ENCODE measurements at places on chromosomes 3 and 15.

GRCh38 chr3:13414040-13414729 is 5.9 kb downstream of the NUP210 start:
- DNase-seq, result no peak

DNA sequence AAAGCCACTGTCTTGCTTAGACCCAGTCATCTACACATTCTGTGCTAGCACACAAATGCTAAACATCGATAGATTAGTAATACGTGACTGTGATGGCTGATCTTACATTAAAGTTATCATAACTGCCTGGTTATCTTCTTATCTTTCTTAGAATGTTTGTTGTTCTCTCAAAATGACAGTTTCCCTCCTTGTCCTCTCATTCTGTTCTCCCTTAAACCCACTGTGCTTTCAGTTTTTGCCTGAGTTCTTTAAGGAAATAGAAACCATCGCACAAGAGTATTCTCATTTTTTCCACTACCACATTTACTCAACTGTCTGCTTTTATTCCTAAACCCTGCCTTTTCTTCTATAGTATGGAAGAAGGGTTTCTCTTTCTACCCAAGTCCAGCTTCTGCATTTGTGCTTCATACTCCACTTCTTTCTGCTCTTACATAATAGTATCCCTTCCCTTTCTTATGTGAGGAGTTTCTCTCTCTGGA is 17.1 kb downstream of the STX19 start:
- DNase-seq, result no peak

GRCh38 chr3:182818296-182818978 is 25.1 kb downstream of the ATP11B start:
- DNase-seq, result no peak

- no peak for DNase-seq
Observed at GRCh38 chr3:129051871-129052340, 8.7 kb upstream of the GP9 start.

DNA sequence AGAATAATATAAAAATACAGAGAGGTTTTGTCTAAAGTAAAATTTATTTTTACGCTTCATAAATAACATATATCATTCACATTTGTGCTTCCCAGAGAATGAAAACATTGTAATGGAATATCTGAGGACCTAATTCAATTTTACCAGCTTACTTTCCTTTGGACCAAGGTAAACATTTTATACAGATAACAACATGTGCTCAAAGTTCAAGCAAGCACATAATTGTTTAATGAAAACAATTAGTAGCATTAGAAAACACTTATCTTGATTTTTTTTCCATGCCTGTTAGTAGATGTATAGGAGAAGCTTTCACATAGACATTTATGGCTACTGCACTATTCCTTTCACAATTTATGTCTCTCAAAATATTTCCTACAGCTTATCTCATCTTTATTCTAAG is 400.0 kb downstream of the ZIC1 start:
- no peak for DNase-seq

DNA sequence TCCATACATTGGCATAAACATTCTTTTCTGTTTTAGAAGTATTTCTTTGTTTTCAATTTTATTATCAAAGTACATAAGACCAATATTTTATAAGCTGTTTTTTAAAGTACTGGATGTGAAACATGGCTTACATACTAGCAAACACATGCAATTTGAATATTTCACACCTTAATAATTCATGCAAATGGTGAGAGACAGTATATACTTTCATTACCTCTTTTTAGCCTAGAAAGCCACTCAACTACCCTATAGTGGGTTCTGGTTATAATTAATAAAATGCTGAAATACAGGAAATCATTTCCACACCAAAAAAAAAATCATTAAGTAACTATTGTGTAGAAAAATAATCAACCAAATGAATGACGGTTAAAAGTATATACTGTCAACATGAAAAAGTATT is 38.5 kb upstream of the MELTF start:
- no peak for DNase-seq

DNA sequence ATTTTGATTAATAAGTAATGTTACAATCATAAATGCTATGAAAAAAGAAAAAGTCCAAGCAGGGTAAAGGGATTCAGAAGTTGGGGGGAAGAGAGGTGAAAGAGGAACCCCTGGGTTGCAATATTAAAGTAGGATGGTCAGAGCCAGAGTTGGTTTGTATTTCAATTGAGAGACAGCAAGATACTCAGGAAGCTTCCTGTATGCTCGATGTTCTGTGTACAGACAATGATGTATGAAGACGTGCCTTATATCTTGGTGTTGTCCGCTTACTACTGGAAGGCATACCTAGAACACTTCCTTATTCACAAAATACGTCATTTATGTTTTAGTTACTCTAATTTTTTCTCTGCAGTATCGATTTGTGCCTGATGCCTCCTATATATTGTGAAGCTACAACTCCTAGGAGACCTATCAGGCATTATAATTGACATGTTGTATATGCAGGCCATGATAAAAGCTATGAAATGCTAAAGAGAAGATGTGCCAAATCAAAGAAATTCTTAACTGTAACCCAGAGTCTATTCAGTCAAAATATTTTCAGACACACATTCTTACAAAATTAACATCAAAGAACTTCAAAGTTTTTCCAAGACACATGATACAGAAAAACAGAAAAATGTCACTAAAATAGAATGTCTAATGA is 87.5 kb downstream of the TBL1XR1 start:
- no peak for DNase-seq

- DNase-seq, result peak; percentile 11
Observed at GRCh38 chr15:101615414-101615985, 36.7 kb downstream of the TM2D3 start.

- no peak for DNase-seq
Observed at GRCh38 chr3:45137656-45138181, 8.5 kb downstream of the CDCP1 start.

- DNase-seq, result no peak
Observed at GRCh38 chr15:93382200-93382820, 293.3 kb upstream of the RGMA start.

DNA sequence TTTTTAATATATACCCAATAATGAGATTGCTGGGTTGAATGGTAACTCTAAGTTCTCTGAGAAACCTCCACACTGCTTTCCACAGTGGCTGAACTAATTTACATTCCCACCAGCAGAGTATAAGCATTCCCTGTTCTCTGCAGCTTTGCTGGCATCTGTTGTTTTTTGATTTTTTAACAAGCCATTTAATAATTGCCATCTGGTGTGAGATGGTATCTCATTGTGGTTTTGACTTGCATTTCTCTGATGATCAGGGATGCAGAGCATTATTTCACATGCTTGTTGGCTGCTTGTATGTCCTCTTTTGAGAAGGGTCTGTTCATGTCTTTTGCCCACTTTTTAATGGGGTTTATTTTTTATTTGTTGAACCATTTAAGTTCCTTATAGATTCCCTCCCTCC is 75.0 kb upstream of the EPHB3 start:
- peak; percentile 28 for DNase-seq

- no peak for DNase-seq
Observed at GRCh38 chr3:46750555-46751038, 32.9 kb upstream of the PRSS50 start.

- no peak for DNase-seq
Observed at GRCh38 chr3:129965937-129966336, 8.6 kb upstream of the TRH start.

- DNase-seq, result no peak
Observed at GRCh38 chr15:35752134-35752466, 206.1 kb upstream of the DPH6 start.

- DNase-seq, result peak; percentile 76
Observed at GRCh38 chr3:13019243-13020095, 53.8 kb downstream of the IQSEC1 start.

GRCh38 chr3:94130690-94131089 is 67.8 kb downstream of the NSUN3 start:
- DNase-seq, result no peak

DNA sequence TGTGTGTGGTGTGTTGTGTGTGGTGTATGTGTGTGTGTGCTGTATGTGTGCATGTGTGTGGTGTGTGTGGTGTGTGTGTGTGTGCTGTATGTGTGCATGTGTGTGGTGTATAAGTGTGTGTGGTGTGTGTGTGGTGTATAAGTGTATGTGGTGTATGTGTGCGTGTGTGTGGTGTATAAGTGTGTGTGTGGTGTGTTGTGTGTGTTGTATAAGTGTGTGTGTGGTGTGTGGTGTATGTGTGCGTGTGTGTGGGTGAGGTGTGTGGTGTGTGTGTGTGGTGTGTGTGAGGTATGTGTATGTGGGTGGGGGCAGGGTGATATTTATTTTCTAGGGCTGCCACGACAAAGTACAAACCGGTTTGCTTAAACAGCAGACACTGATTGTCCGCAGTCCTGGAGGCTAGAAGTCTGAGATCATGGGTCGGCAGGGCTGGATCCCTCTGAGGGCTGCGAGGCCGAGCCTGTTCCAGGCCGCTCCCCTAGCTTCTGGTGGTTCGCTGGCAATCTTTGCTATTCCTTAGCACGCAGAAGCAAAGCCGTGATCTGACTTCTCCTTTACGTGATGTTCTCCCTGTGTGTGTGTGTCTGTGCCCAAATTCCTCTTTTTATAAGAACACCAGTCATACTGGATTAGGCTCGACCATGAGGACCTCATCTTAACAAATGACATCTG is 160.2 kb downstream of the XXYLT1 start:
- DNase-seq, result peak; percentile 15

GRCh38 chr3:44988073-44988472 is 12.0 kb downstream of the EXOSC7 start:
- no peak for DNase-seq

- DNase-seq, result no peak
Observed at GRCh38 chr15:90294601-90295269, 29.3 kb downstream of the NGRN start.

DNA sequence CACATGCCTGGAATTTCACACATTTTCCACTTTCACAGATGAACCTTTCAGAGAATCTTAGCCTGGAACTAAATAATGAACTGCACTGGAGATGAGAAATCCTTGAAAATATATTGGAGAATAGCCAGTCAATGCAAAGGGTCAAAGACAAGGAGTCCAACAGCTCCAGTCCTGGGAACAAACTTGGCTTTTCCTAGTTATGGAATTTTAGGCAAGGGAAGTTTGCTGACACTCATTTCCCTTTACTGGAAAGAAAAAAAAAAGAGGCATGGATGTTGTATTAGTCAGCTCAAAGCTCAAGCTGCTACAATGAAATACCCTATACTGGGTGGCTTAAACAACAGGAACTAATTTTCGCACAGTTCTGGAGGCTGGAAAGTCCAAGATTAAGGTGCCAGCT is 690.8 kb upstream of the ARPP21 start:
- DNase-seq, result peak; percentile 33

GRCh38 chr3:141306276-141306675 is 62.0 kb upstream of the ZBTB38 start:
- peak; percentile 34 for DNase-seq

DNA sequence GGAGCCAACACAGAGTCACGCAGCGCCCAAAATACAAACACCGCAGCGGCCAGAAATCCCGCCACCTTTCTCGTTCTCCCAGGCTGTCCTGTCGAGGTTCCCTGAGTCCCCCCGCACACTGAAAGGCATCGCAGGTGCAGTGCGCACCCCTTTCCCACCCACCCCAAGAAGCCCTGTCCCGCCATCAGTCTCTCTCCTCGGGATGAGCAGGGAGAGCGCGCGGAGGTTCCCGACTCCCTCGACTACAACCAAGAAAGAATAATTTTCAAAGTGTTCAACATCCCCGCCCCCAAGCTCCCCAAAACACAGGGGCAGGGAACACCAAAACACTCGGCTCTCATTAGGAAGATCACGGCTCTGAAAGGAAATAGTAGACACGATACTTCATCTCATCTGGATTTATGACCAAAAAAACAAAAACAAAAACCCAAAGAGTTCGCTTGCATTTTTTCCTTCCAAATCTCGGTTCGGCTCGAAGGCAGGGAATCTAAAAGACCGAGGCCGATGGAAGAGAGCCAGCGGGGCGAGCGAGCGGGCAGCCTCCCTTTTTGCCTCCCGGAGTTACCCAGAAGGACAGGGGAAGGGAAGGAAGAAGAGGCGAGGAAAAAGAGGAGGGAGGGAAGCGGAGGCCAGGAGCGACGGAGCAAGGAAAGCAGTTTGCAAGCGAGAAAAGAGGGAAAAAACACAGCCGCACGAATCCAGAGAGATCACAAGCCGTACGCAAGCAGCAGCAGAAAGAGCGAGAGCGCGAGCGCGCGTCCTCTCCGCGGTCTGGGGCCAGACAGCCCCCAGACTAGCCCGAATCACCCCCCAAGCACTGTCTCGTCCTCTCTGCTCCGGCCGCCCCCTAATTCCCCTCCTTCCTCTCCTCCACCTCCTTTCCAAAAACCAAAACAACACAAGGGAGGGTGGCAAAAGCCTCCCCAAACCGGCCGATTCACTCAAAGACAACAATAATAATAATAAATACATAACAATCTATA is 808 bp downstream of the BCL6 start:
- peak; percentile 46 for DNase-seq

DNA sequence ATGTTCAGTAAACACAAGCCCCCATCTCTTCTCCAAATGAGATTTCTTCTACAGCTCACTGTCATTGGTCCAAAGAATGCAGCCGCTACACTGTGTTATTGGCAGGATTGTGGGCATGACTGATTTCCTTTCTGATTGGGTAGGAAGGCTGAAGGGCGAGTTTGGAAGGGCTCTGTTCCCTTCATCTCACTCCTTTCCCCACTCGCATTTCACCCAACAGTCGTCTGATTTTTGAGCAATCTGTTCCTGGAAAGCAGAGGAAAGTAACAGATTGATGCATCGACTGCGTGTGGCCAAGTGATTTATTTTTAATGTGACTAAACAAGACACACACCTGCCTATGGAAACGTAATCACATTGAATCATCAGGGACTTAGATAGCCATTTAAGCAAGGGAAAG is 55.5 kb downstream of the NOX5 start:
- DNase-seq, result no peak

DNA sequence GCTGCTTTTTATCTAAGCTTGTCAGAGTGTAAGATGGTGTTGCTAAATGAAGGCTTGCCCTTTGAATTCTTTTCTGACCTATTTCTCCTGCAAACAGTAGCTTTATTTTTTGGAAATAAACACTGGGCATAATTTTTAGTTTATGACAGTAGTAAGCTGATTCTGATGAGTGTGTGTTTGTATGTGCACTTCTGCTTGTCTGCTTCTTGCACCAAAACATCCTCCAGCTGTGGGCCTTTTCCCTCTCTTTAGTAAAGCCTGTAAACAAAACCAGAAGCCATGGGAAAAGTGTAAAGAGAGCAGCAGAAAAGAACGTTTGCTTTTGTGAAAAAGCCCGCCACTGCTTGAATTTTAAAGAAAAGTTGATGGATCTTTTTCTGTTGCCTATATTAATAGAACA is 136.4 kb upstream of the IL12A start:
- no peak for DNase-seq

GRCh38 chr15:64807751-64808222 is 17.7 kb downstream of the PIF1 start:
- no peak for DNase-seq

All from fibroblast of skin of right quadriceps (primary cell).